ENCODE measurements at places on chromosomes 6 and 20.

DNA sequence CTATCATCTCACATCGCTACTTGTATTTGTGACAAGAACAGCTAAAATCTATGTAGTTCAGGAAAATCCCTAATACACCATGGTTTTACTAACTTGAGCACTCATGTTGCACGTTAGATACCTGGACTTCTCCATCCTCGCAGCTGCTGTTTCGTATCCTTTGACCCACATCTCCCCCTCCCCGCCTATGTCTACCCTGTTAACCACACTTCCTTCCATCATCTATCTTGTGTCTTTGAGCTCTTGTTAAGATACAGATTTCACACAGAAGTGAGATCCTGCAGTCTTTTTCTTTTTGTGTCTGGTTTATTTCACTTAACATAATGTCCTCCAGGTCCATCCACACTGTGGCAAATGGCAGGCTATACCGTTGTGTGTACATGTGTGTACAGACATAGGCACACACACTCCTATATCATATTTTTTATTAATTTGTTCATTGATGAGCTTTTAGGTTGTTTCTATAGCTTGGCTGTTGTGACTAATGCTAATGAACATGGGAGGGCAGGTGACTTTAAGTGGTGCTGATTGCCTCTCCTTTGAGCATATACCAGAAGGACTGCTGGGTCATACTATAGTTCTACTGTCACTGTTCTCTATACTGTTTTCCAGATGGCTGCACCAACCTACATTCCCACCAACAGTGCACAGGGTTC is 117.8 kb downstream of the WDR27 start:
- no peak overlapping the region for H3K27ac ChIP-seq
- DNase-seq = peak; percentile 16

GRCh38 chr6:43814865-43815264 is 44.9 kb downstream of the VEGFA start:
- H3K27me3 ChIP-seq = no peaks in the 10 kb centered on the region
- no peak overlapping the region for H3K27ac ChIP-seq
- H3K4me1 ChIP-seq = peaks cover 5% of the 10 kb centered on the region
- no peak for DNase-seq

DNA sequence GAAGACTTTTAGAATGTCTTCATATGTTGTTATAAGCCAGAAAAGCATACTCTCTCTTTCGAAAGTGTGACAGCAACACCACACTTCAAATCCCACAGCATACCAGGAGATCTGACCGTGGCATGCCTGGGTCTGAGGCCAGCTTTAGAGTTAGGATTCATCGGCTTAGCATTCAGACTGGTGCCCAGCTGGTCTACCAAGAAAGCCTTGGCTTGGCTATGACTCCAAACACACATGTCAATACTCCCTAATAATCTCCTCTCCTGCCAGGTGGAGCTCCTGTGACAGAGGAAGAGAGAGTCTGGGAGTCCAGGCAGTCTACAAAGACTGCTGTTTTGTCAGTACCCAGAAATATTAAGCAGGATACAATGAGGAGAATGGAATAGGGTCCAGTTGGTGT is 77.1 kb upstream of the MAN1A1 start:
- H3K27ac ChIP-seq = no peak overlapping the region
- no peaks in the 10 kb centered on the region for H3K4me1 ChIP-seq
- no peak overlapping the region for H3K4me3 ChIP-seq
- no peak for DNase-seq
- no peaks in the 10 kb centered on the region for H3K36me3 ChIP-seq

DNA sequence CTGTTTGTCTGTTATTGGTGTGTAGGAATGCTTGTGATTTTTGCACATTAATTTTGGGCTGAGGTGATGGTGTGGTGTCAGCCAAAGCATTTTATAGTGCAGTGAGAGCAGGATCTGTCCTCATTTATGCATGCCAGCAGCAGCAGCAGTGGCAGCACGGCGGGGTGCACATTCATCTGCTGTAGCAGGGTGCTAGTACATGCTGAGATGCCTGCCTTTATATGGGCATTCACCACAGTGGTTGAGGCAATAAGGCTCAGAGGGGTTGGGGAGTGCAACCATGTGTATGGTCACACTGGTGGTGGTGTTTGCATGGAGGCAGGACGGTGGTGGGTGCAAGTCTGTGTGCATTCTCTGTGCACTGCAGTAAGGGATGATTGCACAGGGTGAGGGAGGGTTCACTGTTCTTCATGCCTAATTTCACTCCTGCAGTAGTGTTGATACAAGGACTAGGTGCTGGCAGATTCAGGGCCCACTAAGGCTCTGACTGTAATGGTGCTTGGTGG is 129.3 kb upstream of the SYNCRIP start:
- H3K27me3 ChIP-seq = no peaks in the 10 kb centered on the region
- DNase-seq = no peak
- H3K27ac ChIP-seq = no peak overlapping the region
- H3K36me3 ChIP-seq = no peaks in the 10 kb centered on the region
- H3K4me1 ChIP-seq = no peaks in the 10 kb centered on the region

DNA sequence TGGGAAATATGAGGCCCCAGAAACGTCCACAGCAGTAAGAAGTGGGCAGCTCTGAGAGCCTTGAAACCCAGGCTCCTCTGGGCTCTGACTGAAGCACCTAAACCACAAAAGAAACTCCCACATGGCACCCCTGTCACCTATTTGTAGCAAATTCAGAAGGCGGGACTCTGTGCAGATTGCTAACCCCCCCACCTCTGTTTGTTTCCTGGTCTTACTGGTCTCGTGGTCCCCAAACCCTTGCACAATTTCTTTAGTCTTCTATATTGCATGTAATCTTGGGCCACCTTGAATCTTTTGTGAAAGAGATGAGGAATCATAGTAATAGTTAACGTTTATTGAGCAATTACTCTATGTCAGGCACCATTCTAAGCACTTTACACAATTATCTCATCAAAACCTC is 154.3 kb downstream of the PREX1 start:
- H3K27ac ChIP-seq = no peak overlapping the region
- H3K27me3 ChIP-seq = no peaks in the 10 kb centered on the region
- H3K4me1 ChIP-seq = no peaks in the 10 kb centered on the region
- DNase-seq = no peak
- no peak overlapping the region for H3K4me3 ChIP-seq

DNA sequence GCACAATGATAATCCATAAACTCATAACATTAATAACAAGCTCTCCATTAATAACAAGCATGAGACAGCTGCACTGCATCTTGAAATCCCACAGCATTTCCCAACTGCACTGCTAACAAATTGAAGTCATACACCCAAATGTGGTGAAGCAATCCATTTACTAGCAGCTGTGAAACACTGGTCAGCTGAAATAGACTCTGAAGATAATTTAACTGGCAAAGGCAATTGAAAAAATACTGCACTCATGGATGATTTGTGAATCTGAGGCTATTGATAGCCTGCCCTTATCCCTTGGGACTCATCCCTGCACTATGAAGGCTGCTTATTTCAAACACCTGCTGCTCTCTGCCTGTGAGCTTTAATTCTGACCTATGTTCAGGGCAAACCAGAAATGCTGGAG is 49.1 kb upstream of the PLCB1 start:
- no peaks in the 10 kb centered on the region for H3K27me3 ChIP-seq
- H3K36me3 ChIP-seq = no peaks in the 10 kb centered on the region
- no peak for DNase-seq
- H3K4me1 ChIP-seq = no peaks in the 10 kb centered on the region
- no peak overlapping the region for H3K4me3 ChIP-seq

DNA sequence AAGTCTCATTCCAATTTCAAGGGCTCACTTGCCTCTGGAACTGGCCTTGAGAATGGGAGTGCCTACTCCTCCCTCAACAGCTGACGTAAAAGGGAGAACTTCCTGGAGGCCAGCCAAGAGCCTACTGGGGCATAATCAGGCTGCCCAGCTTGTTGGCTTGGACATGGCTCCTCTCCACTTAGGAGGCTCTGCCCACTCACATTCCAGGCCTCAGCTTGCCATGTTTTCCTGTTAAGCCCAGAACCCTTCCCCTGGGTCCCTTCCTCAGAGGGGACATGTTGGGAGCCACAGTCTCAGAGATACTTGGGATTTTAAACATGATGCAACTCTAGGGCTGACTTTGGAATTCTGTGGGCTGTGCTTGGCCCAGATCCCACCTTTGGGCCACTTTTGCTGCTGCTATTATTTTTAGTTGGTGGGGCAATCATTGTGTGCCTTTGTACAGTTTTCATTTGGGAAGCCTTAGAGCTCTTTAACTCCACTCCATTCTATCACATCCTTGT is 31.5 kb upstream of the ADTRP start:
- H3K4me3 ChIP-seq = no peak overlapping the region
- no peaks in the 10 kb centered on the region for H3K36me3 ChIP-seq
- H3K4me1 ChIP-seq = peaks cover 3% of the 10 kb centered on the region
- no peak for DNase-seq

DNA sequence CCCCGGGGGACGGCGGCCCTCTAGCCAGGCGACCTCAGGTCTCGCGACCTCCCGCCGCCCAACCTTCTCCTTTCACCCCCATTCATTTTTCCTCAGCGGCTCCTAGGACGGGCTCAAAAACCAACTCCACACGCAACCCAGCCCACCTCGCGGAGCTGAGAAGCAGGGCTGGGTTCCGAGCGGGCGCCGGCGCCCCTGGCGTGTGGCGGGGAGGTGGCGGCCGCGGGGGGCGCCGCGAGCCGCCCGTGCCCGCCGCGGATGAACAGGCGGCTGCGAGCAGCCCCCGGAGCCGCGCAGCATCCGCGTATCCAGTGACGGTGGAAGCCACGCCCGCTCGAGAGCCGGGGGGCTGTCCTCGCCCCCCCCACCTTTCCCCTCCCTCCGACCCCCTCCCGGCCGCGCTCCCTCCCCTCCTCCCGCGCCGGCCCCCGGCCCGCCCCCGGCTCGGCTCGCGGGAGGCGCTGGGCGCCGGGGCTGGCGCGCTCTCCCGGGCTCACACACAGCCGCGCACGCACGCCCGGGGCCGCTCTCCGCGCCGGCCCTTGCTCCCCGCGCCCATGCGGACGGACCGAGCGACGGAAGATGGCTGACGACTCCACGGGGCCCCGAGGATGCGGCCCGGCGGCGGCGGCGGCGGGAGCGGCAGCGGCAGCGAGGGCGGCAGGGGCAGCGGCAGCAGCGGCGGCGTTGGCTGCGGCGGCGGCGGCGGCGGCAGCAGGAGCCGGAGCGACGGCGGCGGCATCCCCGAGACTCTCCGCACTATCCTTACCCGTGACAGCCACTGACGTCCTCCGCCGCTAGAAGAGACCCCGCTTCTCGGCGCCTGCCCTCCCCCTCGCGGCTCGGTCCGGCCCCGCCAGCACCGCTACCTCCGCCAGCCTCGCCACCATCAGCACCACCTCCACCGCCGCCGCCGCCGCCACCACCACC is at the start of gene SOBP:
TSS of gene SOBP (plus strand) at position 482 of the 930 bp plus-strand sequence. CDS start 500 bp downstream, outside the sequence.
- no peak within 1 kb of the TSS for H3K27ac ChIP-seq
- peaks cover 40% of the 10 kb centered on the region for H3K27me3 ChIP-seq
- no peaks in the 10 kb centered on the region for H3K36me3 ChIP-seq
- DNase-seq = peak; percentile 40
- H3K4me1 ChIP-seq = peaks cover 31% of the 10 kb centered on the region

All from CD4-positive, alpha-beta memory T cell (primary cell).